RWPE2 (cell line): ENCODE measurements at places on chromosomes 12 and 14.

DNA sequence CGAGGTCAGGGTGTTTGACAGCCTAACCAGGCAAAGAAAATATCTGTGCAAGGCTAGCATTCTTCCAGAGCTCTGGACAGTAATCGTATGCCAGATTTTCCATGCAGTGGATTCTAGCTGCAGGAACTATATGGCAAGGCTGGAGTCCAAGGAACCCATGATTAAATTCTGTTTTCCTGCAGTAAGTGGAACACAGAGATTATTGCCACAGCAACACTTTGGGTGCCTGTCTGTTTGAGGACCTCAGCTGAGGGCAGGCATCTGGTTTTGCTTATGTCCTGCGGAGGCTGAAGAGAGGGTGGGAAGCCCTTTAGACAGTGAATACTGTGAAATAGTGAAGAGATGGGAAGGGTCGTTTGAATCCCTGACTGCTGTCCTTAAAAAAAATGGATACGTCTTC lies 104.4 kb downstream of the DAD1 start:
- no peak for DNase-seq

GRCh38 chr14:77102154-77102553 lies 4.1 kb downstream of the CIPC start:
- DNase-seq = no peak

DNA sequence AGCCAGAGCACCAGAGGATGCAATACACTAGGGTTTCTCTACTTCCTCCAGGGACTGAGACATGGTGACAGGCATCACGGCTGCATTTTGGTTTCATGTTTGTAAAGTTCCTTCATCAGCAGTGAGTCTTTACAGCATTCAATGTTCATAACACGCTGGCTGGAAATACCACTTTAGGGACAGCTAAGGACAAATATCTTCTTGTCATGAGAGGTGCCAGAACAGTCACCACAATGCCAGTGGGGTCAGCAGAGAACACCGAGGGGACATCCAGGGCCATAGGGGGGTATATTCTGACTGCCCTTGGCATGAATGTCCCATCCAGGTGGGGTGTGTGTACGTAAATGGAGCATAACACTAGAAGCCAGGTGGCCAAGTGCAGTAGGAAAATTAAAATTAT lies 72.3 kb downstream of the CCDC60 start:
- no peak for DNase-seq

GRCh38 chr14:67517083-67517482 lies 16.0 kb upstream of the PLEKHH1 start:
- DNase-seq = no peak

DNA sequence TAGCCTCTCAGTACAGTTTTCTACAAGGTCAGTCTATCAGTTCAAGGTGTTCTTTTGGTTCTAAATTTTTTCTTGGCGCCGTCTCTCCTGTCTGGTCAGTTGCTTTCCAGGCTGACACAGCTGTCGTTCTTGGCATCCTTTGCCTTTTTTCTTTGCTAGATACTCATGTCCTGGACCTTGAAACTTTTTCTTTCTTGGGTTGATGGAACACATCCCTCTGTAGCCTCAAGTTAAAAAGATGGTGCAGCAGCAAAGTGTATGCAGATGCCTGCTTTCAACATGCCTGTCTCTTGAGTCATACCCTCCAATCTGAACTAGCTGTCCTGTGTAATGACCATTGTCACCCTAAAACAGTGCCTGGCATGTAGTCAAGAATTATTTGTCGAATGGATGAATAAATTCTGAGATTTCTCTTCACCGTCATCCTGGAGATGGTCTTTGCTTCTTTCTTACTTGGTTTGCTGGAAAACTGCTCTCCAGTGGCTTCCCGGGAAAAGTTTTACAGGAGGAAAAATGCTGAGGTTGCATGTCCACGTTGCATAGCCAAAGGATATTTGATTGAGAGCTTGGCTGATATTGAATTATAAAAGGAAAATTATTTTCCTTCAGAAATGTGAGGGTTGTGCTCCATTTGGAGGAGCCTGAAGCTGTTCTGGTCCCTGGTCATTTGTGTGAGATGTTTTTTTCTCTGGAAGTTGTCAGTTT lies 4.6 kb downstream of the NYNRIN start:
- DNase-seq = no peak

GRCh38 chr14:44962334-44963043 lies 499 bp downstream of the TOGARAM1 start:
- DNase-seq = peak; percentile 73

- DNase-seq = no peak
Measured at GRCh38 chr12:19804737-19805136, 365.4 kb downstream of the AEBP2 start.

GRCh38 chr14:96494331-96494730 lies 7.9 kb upstream of the PAPOLA start:
- DNase-seq = no peak

- no peak for DNase-seq
Measured at GRCh38 chr12:19186722-19187661, 57.5 kb downstream of the PLEKHA5 start.

DNA sequence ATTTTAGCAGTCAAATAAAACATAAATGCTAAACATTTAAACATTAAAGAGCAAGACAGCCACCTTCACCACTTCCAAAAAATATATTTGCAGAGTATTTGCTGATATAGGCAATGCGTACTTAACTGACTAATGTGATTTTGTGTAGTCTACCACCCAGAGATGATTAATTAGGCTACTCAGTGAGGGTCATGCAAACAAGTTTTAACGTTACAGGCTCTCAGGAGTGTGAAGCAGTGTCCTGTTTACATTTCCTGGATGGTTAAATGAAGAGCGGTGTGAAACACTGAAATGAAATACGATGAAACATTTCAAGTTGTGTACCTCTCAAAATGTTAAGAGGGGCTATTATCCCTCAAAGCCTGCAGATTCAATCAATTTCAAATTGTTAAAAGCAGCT lies 165.8 kb upstream of the LRIG3 start:
- DNase-seq = no peak

DNA sequence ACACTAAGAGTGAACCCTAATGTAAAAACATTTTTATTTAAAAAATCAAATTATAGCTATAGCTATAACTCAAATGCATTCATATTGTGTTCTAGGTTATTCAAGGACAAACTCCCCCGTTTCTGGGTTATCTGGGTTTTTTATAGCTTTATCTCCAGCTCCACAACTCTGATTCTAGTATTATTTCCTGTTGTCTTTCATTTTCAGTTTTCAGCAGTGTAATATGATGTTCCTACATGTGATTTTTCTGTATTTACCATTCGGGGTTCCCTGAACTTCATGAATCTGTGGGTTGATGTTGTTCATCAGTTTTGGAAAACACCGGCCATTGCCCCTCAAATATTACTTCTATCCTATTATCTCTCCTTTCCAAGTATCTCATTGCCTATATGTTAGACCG lies 221.9 kb upstream of the FOXN3 start:
- no peak for DNase-seq

- no peak for DNase-seq
Measured at GRCh38 chr14:56273155-56273554, 154.9 kb downstream of the PELI2 start.
